Activated CD8-positive, alpha-beta memory T cell treated with anti-CD3 and anti-CD28 coated beads for 48 hours (primary cell): ENCODE measurements at places on chromosomes 5 and 9.

- DNase-seq = no peak
Measured at GRCh38 chr5:8807636-8808035, 738.2 kb downstream of the SEMA5A start.

DNA sequence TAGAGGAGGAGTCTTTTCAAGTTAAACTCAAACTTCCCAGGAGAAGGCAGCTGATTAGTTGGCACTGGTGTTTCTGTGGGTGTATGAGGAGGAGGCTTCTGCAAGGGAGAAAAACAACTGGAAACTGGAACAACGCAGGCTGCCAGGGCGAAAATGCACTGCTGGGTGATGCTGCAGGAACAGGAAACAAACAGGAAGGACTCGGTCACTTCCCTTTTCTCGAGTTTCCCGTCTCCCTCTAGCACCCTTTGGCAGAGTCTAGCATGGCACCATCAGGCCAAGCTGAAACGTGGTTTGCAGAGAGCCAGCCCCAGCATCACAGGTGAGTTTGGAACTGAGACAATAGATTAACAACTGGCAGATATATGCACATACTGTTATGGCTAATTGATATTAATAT lies 77.5 kb upstream of the CAST start:
- DNase-seq = no peak

DNA sequence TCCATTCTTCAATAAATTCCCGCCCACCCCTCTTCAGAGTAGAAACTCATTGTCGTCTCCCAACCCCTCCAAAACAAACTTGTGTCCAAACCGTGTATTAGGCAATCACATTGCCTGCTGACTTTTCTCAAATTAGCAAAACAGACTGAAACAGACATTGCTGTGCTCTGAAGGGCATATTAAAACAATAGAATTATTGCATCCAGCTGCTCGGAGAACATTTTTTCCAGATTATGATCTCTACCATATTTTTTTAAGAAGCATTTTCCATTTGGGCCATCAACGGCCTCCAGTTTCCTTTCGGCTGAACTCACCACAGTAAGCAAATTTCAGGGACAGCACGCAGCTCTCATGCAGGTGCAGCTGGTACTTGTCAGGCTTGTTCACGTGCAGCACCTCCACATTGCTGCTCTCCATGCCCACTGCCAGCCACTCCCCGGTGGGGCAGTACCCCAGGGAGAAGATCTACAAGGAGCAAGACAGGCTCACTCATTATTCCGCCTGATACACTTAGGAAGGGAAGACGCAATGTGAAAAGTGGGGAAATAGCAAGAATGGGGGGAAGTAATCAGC lies 104.1 kb downstream of the TLE1 start:
- no peak for DNase-seq

GRCh38 chr9:104682642-104683041 lies 11.7 kb upstream of the OR13D1 start:
- DNase-seq = no peak

GRCh38 chr5:75042522-75042921 lies 9.8 kb downstream of the GCNT4 start:
- no peak for DNase-seq

- no peak for DNase-seq
Measured at GRCh38 chr5:76081811-76082771, 1.1 kb upstream of the SV2C start.

GRCh38 chr5:40447438-40447837 lies 232.3 kb upstream of the PTGER4 start:
- DNase-seq = no peak
